RWPE2 (cell line): ENCODE measurements at places on chromosomes 6 and 20.

DNA sequence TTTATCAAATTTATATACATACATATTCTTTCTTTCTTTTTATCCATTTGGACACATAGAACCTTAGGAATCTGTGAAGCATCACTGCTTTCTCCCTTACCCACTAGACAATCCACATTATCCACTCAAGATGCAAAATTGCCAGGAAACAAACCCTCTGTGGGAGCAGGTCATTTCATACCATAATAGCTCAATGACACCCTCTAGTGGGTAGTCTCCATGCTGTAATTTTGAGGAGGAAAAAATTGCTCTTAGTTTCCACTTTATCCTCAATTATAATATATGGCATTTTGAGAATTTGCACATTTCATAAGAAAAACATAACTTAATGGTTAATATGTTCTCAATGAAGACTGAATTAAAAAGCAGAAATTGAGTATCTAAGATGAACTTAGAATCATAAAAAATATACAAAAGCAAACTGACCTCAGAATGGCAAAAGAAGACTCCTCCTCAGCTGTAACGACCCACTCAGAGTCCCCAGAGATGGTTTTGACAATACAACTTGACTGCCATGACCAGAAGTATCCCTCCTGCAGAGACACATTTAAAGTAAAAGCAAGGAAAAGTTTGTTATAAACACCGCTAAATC lies 164.1 kb downstream of the FRK start:
- no peaks in the 10 kb centered on the region for H3K4me1 ChIP-seq
- no peaks in the 10 kb centered on the region for H3K36me3 ChIP-seq
- H3K4me3 ChIP-seq, result no peak overlapping the region
- H3K27me3 ChIP-seq, result peaks cover 7% of the 10 kb centered on the region
- no peak overlapping the region for H3K27ac ChIP-seq
- no peak for DNase-seq

DNA sequence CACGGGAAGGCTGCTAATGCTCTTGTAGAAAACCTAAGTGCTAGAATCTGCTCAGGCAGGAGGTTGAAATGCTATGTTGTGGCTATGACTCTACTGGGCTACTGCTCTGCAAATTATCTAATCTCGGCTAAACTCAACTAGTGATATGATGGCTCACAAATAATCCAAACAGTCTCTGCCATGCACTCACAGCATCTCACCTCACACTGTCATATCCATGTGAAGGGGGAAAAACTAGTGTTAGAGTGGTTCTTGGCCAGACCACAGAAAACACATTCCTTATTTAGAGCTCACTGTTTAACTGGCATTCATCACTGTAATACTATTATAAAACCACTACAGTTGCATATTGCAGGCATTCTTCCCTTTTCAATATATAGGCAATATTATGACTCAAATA lies 81.8 kb upstream of the DST start:
- H3K4me3 ChIP-seq, result no peak overlapping the region
- no peak for DNase-seq
- no peaks in the 10 kb centered on the region for H3K27me3 ChIP-seq
- H3K36me3 ChIP-seq, result no peaks in the 10 kb centered on the region

DNA sequence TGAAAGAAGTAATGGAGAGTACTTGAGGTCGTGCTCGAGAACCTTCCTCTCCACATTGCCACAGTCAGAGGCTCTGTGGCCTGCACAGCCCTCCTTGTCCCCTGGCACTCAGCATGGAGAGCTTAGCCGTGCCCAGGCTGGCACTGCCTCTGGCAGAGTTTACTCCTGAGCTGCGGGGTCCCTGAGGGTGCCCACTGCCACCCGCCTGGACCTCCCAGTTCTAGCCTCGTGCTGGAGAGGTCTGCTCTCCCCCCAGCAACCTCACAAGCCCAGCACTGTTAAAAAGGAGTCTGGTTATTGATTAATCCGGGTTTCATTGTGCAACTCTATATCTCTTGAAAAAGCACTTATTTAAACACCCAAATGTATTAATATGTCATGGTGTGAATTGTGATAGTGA lies 226.8 kb downstream of the TMEM242 start:
- no peaks in the 10 kb centered on the region for H3K27me3 ChIP-seq
- no peak for DNase-seq
- H3K4me3 ChIP-seq, result no peak overlapping the region
- H3K36me3 ChIP-seq, result no peaks in the 10 kb centered on the region

- H3K4me3 ChIP-seq, result no peak overlapping the region
- no peaks in the 10 kb centered on the region for H3K36me3 ChIP-seq
- no peaks in the 10 kb centered on the region for H3K27me3 ChIP-seq
Observed at GRCh38 chr20:35992713-35993335, 24.4 kb downstream of the CNBD2 start.

DNA sequence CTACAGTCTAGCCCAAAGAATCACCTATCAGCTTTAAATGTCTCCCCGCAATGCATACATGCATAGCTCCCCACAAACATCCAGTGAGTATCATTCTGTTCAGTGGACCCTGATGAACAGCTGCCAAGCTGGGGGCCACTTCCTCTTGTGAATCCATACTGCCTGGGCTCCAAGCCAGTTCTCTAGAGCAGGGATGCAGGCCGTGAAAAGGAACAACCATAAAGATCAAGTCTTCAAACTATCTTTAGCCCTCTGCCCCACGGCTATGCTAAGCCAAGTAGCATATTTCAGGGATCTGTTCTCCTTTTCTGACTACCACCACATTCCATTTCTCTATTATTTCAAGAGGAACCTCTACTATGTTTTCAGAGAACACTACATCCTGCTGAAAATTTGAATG lies 191.7 kb upstream of the BTBD3 start:
- no peaks in the 10 kb centered on the region for H3K4me1 ChIP-seq
- DNase-seq, result no peak
- H3K4me3 ChIP-seq, result no peak overlapping the region
- H3K27ac ChIP-seq, result no peak overlapping the region
- no peaks in the 10 kb centered on the region for H3K36me3 ChIP-seq

DNA sequence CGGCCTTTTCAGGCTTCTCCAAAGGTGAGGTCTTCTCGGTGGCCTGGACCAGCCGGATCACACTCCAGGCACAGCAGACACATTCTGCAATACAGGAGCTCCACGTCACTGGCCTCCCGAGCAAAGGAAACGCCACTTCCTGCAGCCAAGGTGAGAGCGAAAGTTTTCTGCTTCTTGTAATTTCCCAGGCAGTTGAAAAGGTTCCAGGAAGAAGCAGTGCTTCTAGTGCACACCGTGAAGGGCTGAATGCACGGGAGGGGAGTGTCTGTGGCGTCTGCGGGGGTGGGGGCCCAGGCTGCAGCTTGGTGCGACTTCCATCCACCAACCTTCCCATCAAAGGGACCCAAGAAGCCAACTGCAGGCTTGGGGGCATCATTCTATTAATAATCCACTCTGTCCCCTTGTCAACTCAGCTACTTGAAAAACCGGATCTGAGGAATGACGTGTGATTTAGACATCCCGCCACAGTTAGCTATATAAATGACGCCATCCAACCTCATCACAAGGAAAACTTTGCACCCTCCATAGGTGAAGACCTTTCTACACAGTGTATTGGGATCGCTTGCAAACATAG lies 61.1 kb downstream of the NFATC2 start:
- no peak overlapping the region for H3K27ac ChIP-seq
- no peak overlapping the region for H3K4me3 ChIP-seq
- no peaks in the 10 kb centered on the region for H3K36me3 ChIP-seq
- H3K27me3 ChIP-seq, result no peaks in the 10 kb centered on the region
- H3K4me1 ChIP-seq, result no peaks in the 10 kb centered on the region
